ENCODE measurements at places on chromosomes 16 and 17. TPM values are rescaled to one million over a fixed set of nuclear protein-coding genes. Genes with fewer than 3 reads are reported as not detected.

Gene KRT28
- not detected for total RNA-seq

Gene NPB
- total RNA-seq, result 0.65 TPM

Gene PPM1E
- total RNA-seq, result 0.05 TPM

Gene ACSM2A
- total RNA-seq, result not detected

Gene CCDC102A
- 4.2 TPM for total RNA-seq

Gene VPS25
- 121 TPM for total RNA-seq

Gene SLC13A2
- 0.16 TPM for total RNA-seq
